ENCODE measurements at places on chromosomes 1 and 21. TPM values are rescaled to one million over a fixed set of nuclear protein-coding genes. Genes with fewer than 3 reads are reported as not detected.

Gene SLC50A1
- 40.7 TPM for total RNA-seq

Gene PGLYRP3
- not detected for total RNA-seq

Gene CFHR5
- total RNA-seq, result not detected

Gene DNAJC6
- total RNA-seq, result 4.0 TPM

Gene ATP13A2
- 45.1 TPM for total RNA-seq

Gene OR2L8
- not detected for total RNA-seq

Gene G0S2
- 0.37 TPM for total RNA-seq

Gene CD1B
- not detected for total RNA-seq

Gene SPAG17
- total RNA-seq, result not detected

Gene C8B
- total RNA-seq, result not detected

GRCh38 chr21:31489014-31489413 is 145.0 kb upstream of the TIAM1 start:
- no peak for DNase-seq

GRCh38 chr1:159845751-159846629 is 16.5 kb downstream of the VSIG8 start:
- DNase-seq, result no peak

DNA sequence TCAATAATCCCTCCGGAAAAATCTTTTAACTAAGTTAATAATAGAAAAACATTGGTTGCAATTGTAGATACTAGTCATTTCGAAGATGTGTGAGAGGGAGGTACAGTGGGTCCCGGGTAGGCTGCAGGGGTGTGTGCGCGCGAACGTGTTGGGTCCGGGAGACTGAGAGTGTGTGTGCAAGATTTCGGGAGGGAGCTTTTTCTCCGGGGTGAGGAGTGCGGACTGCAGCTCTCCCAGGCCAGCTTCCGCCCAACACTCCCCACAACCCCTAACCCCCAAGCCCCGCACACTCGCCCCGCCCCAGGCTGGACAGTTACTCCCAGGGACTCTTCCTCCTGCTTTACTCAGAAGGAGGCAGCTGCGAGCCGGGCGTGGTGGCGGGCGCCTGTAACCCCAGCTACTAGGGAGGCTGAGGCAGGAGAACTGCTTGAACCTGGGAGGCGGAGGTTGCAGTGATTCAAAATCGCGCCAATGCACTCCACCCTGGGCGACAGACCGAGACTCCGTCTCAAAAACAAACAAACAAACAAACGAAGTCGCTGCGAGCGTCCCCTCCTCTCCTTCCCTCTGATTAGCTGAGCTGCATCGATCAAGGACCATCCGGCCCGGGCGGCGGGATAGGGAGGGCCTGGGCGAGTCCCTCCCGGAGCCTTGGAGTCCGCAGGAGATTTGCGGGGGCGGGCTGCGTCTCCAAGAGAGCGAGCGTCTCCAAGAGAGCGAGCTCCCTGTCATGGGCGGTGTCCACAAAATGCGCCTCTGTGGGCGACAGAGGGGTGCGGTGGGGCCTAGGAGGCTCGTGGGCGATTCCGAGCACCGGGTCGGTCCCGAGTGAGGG is 28.3 kb upstream of the PPM1J start:
- DNase-seq, result no peak

DNA sequence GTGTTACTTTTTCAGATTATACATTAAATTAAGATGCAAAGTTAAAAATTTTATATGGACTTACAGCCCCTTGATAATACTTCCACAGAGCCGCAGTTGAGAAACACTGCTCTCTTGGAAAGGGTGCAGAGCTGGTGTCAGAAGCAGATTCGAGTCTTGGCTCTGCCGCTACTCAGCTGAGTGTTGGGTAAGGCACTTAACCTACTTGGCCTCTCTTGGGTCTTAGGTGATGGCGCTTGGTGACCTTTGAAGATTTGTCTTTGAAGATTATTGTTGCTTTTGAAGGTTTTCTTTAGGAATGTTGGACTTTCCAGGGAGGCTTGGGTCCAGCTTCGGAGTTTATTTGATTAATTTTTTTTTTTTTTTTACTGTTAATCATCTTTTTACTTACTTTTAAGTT is 48.5 kb downstream of the CAMTA1 start:
- DNase-seq, result no peak

GRCh38 chr1:205186191-205186590 is 25.3 kb downstream of the DSTYK start:
- no peak for DNase-seq

DNA sequence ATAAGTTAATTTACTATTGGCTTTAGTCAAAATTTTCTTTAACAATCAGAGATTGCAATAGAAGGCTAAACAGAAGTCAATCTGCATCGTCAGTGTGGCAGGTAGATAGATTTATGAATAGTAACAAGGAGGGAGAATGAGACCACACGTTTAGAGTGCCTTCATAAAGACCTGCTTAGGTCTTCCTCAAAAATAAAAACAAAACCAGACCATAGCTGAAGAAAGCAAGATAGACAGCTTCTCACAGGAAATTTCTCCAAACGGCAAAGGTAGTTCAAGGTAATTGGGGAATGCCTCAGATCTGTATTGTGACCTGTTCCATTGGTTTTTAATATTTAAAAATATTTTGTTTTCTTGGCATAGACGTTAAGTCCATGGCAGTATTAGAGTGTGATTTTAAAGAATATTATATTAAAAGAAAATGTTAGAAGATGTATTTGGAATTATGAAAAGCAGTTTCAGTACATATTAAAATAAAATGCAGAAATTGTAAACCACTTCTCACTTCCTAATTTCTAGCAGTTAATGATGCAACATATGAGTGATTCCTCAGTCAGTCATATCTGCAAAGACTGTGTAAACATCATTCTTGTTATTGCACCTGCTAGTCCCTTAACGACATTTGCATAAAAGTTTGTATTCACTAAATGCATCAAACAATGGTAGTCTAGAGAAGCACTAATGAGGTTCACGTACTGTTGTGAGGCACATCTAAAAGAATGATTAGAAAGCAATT is 278.0 kb downstream of the HLX start:
- no peak for DNase-seq

GRCh38 chr1:150760013-150760412 is 5.6 kb downstream of the CTSS start:
- DNase-seq, result no peak

- DNase-seq, result peak; percentile 76
These were observed 24.0 kb downstream of the QSOX1 start for GRCh38 chr1:180178511-180179161.

- no peak for DNase-seq
These were observed 14.1 kb upstream of the FAAH start for GRCh38 chr1:46379996-46380395.

GRCh38 chr1:11807133-11807532 is 1.1 kb downstream of the CLCN6 start:
- DNase-seq, result no peak

DNA sequence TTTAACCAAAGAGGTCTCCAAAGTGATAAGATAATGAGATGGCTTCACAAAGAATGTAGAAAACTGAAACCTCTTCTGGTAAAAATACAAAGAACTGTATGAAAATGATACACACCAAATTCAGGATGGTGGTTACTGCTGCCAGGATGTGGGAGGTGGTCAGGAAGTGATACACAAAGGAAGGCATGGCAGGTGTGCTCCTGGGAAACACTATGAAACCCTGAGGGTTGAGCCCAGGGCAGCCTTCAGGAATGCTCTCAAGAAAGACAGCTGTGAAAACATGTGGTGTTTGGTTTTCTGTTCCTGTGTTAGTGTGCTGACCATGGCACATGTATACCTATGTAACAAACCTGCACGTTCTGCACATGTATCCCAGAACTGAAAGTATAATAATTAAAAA is 109.3 kb downstream of the NTNG1 start:
- DNase-seq, result no peak

DNA sequence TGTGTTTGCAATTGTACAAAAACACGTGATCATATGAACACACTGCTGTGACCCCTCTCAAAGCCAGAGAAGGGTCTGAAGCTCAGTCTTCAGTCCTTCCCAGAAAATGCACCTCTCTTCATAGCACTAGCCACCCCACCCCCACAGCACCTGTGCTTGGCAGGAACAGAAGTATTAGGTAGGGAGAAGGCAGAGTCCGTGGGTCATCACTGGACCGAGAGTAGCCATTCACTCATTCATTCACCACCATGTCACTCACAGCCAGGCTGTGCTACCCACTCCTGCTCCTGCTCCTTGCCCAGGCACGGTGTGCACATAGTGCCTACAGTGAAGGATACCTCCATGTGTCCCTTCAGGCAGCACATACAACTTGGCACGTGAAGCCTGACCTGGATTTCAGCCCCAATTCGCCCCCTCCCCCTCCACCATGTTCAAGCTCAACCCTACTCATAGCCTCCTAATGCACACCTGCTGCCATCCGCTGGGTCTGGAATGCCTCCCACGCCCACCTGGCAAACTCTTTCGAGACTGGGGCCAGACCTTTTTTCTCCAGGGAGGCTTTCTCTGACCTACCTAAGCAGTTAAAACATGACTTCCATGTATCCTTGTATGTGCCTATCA is 81.9 kb upstream of the GALNT2 start:
- no peak for DNase-seq

- DNase-seq, result no peak
These were observed 46.4 kb downstream of the NUAK2 start for GRCh38 chr1:205275133-205275532.

DNA sequence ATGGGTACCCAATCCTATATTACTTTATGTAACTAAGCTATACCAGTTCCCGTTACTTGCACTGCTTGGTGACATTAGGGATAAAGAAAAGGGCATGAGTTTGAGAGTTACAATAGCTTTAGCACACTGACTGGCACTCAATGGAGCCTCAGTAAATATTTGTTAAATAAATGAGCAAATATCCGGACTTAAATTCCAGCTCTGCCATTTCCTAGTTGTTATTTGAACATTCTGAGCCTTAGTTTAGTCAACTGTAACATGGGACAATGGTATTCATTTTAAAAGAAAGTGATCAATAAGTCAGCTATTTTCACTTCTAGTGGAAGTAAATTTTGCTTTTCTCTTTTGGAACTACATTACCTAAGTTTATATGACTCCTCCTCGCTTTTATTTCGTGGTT is 198.7 kb downstream of the ZC3H11B start:
- DNase-seq, result no peak

DNA sequence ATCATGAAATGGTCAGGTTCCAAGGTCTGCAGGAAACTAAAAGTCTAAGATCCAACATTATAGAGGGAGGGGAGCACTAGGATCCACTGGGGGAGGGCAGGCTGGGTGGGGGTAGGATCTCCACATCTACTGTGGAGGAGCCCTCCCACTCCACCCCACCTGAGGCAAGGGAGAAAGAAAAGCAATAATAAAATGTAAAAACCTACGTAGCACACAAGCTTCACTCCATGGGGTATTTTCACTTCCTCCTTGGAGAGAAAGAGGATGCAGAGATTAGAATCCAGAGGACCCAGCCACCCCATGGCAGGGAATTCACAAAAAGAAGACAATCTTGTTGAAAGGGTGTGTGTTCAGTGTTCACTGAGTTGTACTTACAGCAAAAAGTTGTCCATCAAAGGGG is 14.4 kb downstream of the SPOCD1 start:
- DNase-seq, result no peak

GRCh38 chr1:218565377-218565776 is 220.2 kb downstream of the TGFB2 start:
- DNase-seq, result no peak

GRCh38 chr1:198283222-198283621 is 126.4 kb downstream of the NEK7 start:
- no peak for DNase-seq

DNA sequence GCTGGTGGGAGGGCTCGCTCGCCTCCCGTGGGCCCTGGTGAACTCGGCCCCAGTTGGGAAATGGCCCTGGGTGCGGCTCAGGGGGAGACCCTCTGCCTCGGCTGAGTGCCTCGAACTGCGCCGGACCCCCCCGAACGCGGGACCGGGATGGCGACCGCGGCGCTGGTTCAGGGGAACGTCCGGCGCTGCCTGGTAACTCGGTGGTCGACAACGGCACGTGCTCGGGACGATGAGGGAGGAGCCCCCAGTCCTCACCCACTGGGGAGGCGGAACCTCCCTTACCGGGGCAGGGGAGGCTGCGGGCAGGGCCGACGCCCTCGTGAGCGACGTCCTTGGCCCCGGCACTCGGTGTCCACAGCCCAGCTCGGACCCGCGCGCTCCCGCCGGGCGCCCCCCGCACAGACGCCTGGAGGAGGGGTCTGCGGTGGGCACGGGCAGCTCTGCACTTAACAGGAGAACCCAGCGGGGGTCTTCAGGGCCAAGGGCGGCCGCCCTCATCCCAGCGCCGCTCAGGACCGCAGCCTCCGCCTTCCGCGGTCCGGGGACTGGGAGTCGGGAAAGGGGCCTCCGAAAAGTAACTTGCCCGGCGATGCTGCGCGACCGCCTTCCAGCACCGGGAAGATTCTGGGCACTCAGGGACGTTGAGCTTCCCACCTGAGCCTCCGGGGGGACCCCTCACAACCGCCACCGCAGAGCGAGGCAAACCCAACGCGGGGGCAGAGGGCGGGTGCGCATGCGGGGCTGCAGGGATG is 1.7 kb downstream of the HES4 start:
- DNase-seq, result no peak

DNA sequence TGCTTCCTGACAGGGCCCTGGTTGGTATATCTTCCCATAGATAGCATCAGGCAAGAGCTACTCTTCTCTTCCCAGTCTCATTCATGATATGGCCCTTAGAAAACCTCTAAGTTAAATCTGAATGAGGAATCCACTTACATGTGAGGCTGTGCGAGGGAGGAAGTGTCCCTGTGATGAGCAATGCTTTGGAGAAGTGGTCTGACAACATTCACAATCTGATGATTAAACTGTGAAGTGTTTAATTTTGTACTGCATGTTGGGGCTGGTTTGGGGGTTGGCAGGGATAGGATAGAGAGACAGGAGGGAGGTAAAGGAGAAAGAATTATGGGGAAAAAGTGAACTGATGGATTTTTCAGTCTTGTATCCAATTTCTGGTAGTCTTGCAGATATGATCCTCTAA is 421.2 kb upstream of the DAB1 start:
- no peak for DNase-seq

- DNase-seq, result no peak
These were observed 76.8 kb upstream of the ZNF678 start for GRCh38 chr1:227486559-227486958.

DNA sequence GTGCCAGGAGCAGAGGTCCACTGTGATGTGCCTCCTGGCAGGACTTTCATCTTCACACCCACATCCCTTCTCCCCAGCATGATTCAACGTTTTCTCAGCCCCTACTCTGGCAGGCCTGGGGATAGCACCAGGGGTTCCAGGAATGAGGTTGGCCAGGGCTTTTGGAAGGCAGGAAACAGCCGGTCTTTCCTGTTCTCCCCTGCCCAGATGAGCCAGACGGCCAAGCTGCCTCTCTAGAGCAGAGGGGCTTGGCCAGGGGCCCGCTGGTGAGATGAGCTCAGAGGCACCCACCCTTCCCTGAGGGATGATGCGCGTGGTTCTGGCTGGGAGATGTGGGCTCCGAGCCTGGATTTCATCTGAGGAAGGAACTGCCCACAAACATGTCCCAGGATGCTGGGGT is 4.3 kb upstream of the MFAP2 start:
- DNase-seq, result no peak

GRCh38 chr1:207251066-207251465 is 70.4 kb upstream of the CD55 start:
- no peak for DNase-seq

- no peak for DNase-seq
These were observed 164.6 kb downstream of the PLPP3 start for GRCh38 chr1:56414728-56415224.

Measured in activated naive CD8-positive, alpha-beta T cell treated with anti-CD3 and anti-CD28 coated beads, Interleukin-2, amount 10 ng/mL, durations not matched to agents 7 days and 5 days (primary cell).